ENCODE measurements at places on chromosomes 12 and 14. TPM values are rescaled to one million over a fixed set of nuclear protein-coding genes. Genes with fewer than 3 reads are reported as not detected.

DNA sequence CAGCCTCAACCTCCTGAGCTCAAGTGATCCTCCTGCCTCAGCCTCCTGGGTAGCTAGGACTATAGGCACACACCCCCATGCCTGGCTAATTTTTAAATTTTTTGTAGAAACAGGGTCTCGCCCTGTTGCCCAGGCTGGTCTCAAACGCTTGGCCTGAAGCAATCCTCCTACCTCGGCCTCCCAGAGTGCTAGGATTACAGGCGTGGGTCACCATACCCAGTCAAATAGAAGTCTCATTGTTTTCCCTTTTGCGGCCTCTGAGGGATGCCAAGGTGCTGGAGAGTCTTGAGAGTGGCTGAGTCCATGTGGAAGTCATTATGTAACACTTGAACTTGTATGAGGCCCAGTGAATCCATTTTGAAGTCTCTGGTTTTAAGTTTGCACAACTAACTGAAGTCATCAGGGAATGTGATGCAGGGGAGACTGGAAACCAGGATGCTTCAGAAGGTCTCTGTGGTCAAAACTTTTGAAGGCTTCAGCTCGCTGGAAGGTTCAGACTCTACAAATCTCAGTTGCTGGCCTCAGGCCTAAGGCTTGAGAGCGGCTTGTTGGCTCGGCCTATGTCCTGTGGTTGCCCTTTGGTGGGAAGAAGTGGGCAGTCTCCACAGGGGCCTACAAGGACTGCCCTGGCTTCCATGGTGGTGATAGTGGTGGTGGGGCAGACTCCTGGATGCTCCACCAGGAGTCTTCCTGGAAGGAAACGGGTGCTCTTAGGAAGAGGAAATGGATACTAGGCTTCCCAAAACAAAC is 29.2 kb downstream of the GALNT16 start:
- no peak for DNase-seq

GRCh38 chr12:115752913-115753726 is 524.4 kb downstream of the MED13L start:
- DNase-seq, result peak; percentile 37

DNA sequence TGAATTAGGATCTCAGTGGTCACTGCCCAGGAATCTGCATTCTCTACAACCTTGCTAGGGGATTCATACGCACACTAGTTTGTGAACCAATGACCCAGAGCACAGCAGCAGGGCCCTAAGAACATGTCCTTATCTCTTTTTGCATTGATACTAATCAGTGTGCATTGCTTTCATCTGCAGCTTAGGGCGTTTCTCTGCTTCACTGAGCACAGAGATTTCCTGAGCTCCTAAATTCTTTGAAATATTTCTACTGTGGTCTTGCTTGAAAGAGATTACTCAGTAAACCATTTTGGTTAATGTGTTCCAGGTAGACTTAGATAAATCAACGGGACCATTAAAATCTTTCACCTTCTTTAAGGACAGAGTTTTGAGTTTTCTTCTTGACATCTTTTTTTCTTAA is 351.3 kb upstream of the KITLG start:
- DNase-seq, result no peak

- DNase-seq, result no peak
Observed at GRCh38 chr12:116321913-116322312, 44.4 kb upstream of the MED13L start.

- no peak for DNase-seq
Observed at GRCh38 chr12:95424271-95424994, 49.5 kb upstream of the METAP2 start.

- DNase-seq, result no peak
Observed at GRCh38 chr12:26422839-26423398, 227.5 kb downstream of the SSPN start.

DNA sequence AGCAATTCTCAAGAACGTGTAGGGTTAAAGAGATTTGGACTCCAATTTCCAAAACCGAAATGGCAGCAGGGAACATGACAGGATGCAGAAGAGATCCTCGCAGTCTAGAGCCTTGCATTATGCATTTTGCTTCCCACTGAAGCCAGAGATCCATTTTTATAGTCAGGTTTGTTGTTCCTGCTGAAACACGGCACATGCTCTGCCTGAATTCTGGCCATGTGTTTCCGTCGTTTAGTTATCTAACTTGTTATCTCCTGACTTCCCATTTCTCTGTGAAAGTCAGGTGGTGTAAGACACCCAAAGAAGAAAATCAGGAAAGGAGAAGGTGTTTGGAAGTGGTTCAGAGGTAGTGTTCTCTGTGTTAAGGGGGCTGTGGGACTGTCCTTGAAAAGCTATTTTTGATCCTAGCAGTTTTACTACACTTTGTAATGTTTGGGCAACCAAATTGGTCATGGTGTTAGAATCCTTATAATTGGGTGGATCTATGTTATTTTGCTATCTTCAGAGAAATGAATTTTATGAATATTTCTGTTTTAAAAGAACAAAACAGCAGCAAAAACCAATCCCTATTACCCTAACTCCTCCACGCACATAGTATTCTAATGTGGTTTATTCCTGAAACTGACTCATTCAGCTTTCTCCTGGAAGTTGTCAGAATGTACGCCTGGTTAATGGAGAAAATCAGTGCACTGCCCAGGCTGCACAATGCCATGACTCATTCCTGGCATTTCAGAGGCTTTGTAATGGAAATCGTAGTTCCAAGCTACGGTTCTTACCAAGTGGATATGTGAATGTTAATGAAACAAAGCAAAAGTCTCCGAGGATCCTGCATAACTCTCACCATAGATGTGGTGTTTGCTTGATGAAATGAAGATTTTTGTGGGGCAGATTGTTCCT is 110.1 kb downstream of the SAMD4A start:
- peak; percentile 93 for DNase-seq

- DNase-seq, result no peak
Observed at GRCh38 chr14:25308244-25308643, 258.3 kb upstream of the STXBP6 start.

- no peak for DNase-seq
Observed at GRCh38 chr12:44827832-44828438, 48.2 kb downstream of the NELL2 start.

DNA sequence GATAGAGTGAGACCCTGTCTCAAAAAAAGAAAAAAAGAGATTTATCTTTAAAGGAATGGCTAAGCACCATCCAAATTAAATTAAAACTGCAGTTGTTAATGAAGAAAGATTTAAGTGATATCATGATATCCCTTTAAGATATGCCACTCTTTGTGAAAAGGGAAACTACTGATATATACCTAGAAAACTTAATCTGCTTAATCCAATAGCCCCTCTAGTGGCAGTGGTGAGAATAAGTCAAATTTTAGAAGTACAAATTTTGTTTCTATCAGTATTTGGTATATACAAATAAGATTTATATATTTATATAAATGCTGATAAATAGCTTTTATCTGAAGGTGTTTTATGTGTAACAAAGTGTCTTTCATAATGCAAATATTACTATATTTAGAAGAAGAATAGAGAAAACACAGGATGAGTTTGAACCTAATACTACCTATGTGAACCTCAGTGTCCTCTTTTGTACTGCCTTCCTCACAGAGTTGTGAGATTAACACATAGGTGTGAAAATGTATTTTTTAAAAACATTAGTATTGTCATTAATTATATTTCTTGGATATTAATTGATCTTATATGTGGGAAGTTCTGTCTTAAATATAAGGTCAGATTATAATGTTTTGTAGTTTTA is 51.4 kb upstream of the GARIN2 start:
- DNase-seq, result peak; percentile 5

GRCh38 chr14:19917243-19917642 is 3.2 kb upstream of the OR4K5 start:
- no peak for DNase-seq

- no peak for DNase-seq
Observed at GRCh38 chr12:71007781-71008404, 87.4 kb upstream of the PTPRR start.

DNA sequence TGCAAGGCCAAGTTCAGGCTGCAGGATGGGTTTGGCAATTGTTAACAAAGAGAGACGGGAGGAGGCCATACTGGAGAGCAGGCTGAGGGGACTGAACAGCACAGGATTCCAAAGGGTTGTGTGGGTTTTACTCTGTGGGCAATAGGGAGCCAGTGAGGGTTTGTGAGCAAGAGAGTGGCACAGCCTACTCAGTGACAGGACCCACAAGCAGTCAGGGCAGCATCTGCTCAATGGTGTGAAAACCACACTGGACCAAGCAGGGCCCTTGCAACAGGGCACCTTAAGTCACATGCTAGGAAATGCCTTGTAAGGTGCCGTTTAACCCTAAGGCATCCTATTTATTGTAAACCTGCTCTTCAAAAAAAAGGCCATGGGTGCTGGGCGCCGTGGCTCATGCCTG is 22.0 kb downstream of the SYNE3 start:
- DNase-seq, result no peak

GRCh38 chr14:100063314-100063941 is 1.8 kb upstream of the EVL start:
- DNase-seq, result no peak

DNA sequence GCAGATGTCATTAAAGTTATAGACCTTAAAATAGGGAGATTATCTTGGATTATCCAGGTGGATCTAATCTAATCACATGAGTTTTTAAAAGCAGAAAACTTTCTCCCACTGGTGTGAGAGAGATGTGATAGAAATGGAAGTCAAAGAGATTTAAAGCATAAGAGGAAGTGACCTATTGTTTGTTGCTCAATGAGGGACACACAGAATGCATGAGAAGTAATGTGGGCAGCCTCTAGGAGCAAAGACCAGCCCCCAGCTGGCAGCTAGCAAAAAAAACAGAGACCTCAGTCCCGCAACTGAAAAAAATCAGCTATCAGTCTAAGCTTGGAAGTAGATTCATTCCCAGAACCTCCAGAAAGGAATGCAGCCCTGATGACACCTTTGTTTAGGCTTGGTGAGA is 24.6 kb upstream of the ANP32D start:
- DNase-seq, result no peak

DNA sequence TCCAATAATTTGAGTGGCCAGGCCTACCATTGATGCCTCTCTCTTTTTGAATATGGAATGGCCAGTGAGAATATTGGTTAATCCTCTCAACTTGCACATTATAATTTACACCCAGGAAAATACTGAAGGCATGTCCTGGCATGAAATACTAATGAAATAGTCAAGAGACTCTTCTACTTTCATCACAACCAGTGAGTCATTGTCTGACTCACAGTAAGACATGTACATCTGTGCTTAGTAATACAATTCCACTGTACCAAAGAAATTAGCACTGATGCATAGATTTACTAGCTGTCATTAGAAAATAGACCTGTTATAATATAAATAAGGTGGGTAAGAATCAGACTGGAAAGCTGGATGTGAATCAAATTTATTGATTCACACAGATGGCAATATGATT is 31.6 kb downstream of the KCNC2 start:
- DNase-seq, result peak; percentile 13

GRCh38 chr12:57891542-57892228 is 45.2 kb upstream of the CTDSP2 start:
- no peak for DNase-seq

DNA sequence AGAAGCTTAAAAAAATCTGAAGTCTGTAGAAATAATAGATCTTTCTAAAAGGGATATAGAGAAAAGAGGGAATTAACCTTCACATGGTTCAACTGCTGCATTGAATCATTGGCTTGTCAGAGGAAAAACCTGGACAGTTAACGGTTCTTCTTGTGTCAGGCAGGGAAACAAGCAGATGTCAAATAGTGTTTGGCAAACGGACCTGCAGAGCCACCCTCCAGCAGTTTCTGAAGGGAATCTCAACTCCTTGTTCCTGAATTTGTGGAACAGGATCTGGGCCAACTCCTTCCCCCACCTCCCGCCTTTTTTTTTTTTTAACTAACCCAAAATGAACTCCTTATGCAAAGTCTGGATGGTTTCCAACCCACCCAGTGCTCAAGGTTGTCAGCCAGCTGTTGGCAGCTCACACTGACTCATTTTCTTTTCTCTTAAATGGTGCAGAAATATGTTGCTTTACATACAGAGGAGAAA is 187.3 kb downstream of the CAND1 start:
- no peak for DNase-seq

GRCh38 chr12:51717326-51717925 is 126.4 kb downstream of the SCN8A start:
- DNase-seq, result no peak

DNA sequence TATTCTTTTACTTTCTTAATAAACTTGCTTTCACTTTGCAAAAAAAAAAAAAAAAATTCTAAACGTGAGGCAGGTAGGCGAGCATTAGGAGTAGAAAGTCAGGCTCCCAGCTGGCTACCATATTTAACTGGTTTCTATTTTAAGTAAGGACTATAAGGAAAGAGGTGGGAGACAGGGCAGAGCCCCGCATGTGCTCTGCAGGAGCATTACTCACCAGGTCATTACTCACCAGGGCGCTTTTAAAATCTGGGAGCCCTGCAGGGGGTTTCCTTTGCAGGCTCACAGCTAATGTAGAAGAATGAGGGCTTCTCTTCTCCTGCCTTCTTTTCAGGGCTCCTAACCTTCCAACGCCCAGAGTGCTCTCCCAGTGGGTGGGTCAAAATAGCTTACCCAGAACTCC is 14.0 kb upstream of the DPF3 start:
- no peak for DNase-seq

GRCh38 chr14:80942191-80942600 is 658 bp upstream of the CEP128 start:
- no peak for DNase-seq

- DNase-seq, result no peak
Observed at GRCh38 chr14:68611599-68611998, 181.3 kb downstream of the ZFP36L1 start.

GRCh38 chr14:42523666-42524065 is 917.0 kb downstream of the LRFN5 start:
- DNase-seq, result no peak

GRCh38 chr14:92492258-92492657 is 21.3 kb upstream of the RIN3 start:
- DNase-seq, result no peak

DNA sequence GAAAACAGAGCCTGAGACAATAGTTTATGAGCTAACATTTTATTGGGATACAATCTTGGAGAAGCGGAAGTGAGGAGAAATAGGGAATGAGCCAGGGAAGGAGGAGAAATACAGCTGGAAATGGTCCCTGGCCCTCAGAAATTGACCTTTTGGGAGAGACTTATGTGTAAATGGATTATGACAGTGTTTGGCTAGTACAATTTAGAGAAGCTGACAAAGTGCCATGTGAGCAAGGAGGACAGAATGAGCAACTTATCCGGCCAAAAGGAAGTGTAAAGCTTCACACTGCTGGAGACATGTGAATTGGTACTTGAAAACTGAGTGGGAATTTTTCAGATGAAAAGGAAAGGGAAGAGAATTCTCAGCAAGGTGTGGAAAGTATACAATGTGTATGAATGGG is 2.9 kb downstream of the GLIPR1 start:
- DNase-seq, result no peak

- DNase-seq, result no peak
Observed at GRCh38 chr12:100381379-100381778, 24.5 kb downstream of the SLC17A8 start.

GRCh38 chr12:1808036-1808797 is 12.1 kb upstream of the LRTM2 start:
- no peak for DNase-seq

- DNase-seq, result no peak
Observed at GRCh38 chr12:92844151-92844763, 84.8 kb downstream of the EEA1 start.

- DNase-seq, result no peak
Observed at GRCh38 chr12:132362996-132363660, 33.7 kb upstream of the GALNT9 start.

Gene PRR4
- total RNA-seq, result 0.51 TPM

Gene OASL
- total RNA-seq, result 0.25 TPM

Gene ADAM21
- 0.26 TPM for total RNA-seq

Gene OR6C2
- total RNA-seq, result not detected

Gene DNAAF2
- total RNA-seq, result 7.2 TPM

Gene TMEM52B
- total RNA-seq, result not detected

Gene COX8C
- not detected for total RNA-seq

Gene SSPN
- 0.39 TPM for total RNA-seq

Gene RNF31
- 31.1 TPM for total RNA-seq

Gene GYS2
- total RNA-seq, result not detected

Measured in dermis microvascular lymphatic vessel endothelial cell (primary cell).